NCI-H1105 (cell line): ENCODE measurements at places on chromosomes 5 and 9.

GRCh38 chr5:136066661-136067271, 38.0 kb downstream of the TGFBI start:
- no peak for DNase-seq

- DNase-seq = no peak
These were observed 102.2 kb downstream of the FGF18 start for GRCh38 chr5:171521679-171522078.

- DNase-seq = no peak
These were observed 112.2 kb downstream of the DOCK2 start for GRCh38 chr5:169749295-169749694.

DNA sequence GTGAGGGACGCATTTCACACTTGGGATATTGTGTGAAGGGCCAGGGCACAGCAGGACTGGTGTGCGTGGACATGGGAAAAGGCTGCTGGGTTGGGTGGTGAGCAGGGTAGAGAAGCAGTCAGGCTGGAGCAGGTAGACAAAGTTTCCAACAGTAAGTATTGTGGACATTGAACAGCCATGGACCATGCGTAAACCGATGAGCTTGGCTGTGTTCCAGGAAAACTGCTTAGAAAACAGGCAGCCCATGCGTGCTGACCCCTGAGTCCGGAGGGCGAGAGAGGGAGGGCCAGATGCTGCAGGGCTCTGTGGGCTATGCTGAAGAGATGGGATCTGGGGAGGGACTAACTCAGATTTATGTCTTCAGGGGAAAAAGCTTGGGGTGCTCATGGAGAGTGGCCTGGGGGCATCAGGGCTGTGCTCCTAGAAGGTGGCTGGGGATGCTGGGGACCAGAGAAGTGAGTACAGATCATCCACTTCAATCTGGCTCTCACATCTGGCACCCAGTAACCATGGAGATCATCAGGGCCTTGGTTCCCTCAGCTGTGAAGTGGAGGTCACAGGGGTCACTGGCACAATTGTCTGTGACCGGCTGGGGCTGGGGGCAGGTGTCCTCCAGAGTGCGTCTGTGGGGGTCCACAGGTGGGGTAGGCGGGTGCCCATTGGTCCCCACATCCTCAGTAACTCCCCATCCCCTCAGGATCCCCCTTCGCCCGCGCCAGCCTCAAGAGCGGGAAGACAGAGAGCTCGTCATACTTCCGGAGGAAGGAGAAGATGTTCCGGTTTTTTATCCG, 93.3 kb downstream of the CACNA1B start:
- DNase-seq = no peak

- no peak for DNase-seq
These were observed 950.4 kb downstream of the EFNA5 start for GRCh38 chr5:106720367-106720766.

- no peak for DNase-seq
These were observed 66.2 kb upstream of the ZNF462 start for GRCh38 chr9:106796771-106797170.

DNA sequence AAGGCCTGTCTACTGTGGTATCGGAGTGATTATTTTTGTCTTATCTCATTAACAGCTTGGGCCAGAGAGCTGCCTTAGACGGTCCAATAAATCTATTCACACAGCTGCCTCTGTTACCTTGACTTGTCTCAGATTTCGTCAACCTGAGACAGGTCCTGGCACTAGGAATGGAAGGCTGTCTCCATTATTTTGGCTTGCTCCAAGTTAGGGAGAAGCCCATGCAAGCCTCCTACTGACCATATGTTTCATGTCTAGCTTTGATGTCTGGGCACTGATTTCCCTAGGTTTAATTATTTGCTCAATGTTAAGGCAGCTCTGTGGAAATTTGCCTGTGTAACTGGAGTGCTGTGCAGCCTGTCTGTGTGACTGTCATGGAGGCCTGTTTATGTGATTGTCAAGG, 12.4 kb upstream of the RALGPS1 start:
- DNase-seq = no peak

DNA sequence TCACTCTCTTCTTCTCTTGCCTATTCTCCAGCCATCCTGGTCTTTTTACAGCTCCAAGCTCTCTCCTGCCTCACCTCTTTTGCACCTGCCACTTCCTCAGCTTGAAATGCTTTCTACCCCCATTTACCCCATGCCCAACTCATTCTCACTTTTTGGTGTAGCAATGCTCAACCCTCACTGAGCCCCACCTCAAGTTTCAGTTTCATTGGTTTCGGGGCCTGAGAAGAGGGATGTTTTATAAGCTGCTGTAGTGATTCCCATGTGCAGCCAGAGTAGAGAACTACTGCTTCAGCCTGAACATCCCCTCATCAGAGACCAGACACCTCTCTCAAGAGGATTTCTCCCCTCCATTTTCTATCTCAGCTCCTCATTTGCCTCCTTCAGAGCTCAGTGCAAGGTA, 45.2 kb upstream of the FYB1 start:
- DNase-seq = no peak

- DNase-seq = no peak
These were observed 125.4 kb downstream of the ARHGEF28 start for GRCh38 chr5:73751254-73751914.

DNA sequence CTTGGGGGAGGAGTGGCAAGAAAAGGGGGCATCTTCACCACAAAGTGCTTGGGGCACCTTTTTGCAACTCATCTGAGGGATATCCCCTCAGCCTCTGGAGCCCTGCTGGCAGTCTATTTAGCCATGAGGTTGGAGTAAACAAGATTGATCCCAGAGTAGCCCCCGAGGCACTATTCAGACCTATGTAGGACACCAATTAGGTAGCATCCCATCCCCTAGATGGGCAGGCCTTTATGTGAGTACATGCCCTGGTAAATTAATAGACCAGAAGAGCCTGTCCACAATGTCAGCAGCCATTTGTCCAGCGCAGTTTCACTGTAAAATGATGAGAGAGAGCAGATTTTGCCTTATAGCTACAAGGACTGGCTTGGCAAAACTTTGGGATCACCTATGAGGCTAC, 221.4 kb downstream of the DRD1 start:
- DNase-seq = no peak

DNA sequence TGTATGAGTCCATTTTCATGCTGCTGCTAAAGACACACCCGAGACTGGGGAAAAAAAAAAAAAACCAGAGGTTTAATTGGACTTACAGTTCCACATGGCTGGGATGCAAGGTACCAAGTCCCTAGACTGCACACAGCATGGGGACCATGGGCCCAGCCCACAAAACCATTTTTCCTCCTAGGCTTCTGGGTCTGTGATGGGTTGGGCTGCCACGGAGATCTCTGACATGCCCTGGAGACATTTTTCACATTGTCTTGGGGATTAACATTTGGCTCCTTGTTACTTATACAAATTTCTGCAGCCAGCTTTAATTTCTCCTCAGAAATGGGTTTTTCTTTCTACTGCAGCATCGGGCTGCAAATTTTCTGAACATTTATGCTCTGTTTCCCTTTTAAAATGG, 340.3 kb upstream of the NUDT12 start:
- no peak for DNase-seq

DNA sequence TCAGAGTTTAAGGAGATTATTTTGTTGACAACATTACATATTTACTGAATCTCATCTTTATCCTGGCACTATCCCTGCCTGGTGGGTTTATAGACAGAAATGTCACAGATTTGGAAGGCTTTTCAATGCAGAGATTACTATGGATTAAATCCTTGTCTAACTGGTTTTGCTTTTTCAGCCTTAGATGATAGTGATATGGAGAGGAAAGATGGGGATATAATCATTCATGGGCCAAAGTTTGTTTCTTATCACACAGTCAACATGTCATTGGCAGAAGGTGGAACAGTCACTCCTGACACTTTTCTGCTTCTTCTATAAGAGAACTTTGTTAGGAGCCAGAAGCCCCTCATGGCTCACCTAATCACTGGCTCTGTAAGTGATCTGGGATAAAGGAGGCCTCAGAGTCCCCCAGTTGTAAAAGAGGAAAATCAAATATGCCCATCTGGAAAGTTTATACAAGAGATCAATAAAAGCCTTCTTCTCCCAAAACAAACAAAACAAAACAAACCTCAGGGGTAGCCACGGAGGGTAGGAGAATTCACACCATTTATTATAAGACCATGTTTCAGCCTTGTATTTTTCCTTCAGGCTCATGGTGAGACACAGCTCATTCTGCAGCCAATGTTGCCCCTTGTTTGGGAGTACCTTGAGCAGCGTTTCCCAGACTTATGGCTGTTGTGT, 101.2 kb downstream of the PCSK1 start:
- no peak for DNase-seq

- no peak for DNase-seq
These were observed 99.1 kb upstream of the PPP1R26 start for GRCh38 chr9:135380311-135380960.

GRCh38 chr5:91938441-91938840, 555.3 kb upstream of the ARRDC3 start:
- no peak for DNase-seq

DNA sequence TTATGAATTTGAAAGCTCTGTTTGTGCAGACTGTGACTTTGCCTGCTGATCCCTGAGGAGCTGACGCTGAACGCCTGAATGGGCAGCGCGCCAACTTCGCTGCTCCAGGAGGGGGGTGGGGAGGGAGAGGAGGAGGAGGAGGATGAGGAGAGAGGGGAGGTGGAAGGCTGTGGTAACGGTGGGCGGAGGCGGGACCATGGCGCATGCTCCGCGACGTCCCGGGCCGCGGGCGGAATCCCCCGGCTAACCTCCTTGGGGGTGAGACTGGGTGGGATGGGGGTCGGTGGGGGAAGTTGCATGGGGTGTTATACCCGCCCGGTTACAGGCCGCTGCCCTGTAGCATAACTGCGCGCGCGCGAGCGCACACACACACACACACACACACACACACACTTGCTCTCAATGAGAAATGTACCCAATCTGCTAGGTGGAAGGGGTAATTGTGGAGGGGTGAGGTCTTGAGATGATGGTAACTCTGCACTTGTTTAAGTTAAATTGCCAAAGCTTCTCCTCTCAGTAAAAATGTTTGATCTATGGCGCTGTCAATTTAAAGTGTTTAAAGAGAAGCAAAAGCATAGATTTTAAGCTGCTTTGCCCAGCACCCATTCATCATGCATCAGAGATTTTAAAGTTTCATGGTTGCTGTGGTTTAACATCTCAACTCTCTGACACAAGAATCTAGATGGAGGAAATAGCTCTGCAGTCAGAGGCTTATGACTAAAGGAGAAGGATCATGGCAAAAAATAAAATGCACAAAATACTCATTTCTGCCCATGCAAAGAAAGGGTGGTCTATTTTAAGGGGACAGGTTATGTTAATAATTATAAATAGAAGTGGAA, 76.6 kb upstream of the TBCA start:
- DNase-seq = no peak

- no peak for DNase-seq
These were observed 132.3 kb upstream of the SLIT3 start for GRCh38 chr5:169433221-169433651.

DNA sequence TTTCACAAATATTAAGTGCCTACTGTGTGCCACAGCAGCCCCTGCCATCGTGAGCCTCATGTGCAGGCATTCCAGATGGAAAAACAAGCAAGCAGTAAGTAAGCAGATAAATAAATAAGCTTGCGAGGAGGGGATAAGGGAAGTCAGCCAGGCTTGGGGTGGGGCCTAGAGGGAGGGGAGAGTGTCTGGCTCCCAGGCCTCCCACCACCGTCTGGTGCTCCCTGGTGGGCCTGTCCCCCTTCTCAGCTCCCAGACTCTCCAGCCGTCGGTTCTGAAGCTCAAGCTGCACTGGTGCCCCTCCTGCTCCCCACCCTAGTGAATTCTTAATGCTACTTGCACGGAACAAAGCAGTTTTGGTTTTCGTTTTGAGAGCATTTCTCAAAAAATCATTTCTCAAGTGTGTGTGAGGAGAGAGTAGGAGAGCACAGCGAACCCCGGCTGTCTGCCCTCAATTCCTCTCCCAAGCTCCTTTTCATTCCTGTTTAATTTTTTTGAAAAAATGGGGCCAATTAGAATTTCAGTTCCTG, 6.6 kb upstream of the IER5L start:
- no peak for DNase-seq

DNA sequence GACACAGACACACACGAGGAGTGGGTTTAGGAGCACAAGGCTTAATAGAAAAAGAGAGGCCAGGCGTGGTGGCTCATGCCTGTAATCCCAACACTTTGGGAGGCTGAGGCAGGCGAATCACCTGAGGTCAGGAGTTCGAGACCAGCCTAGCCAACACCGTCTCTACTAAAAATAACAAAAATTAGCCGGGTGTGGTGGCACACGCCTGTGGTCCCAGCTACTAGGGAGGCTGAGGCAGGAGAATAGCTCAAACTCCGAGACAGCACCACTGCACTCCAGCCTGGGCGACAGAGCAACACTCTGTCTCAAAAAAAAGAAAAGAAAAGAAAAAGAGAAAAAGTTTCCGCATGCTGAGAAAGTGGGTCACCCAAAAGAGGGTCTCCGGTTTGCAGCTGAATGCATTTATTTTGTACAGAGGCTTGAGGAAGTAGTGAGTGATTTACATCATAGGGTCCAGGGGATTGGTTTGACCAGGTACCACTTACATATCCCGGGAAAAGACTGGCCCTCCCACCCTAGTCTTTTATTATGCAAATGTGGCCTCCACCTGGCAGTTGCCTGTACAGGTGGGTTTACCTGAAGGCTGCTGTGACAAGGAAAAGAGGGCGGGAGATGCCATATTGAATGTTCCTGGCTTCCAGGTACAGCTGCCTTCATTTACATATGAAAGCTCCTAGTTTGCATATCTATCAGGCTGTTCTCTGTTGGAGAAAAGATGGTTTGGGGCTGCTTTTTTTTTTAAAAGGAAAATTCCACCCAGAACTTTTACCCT, 366.2 kb upstream of the GRAMD2B start:
- DNase-seq = no peak

DNA sequence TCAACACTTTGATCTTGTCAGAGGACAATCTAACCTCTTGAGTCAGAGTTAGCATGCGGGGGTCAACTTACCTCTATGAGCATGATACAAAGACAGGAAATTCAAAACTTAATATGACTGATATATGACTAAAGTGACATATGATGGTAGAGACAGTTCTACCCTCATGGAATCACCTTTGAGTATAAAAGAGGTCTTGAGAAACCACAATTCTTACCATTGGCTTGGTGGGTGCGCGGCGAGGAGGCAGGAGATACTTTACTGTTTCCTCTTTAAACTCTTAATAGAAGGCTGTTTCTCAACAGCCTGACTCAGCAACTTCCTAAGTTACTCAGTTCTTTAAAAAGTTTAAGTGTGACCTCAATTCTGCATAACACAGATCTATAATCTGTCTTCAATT, 372.8 kb downstream of the KIAA0825 start:
- DNase-seq = no peak

GRCh38 chr5:12901696-12902095, 997.5 kb upstream of the CTNND2 start:
- no peak for DNase-seq

GRCh38 chr9:19769213-19769612, 19.6 kb downstream of the SLC24A2 start:
- no peak for DNase-seq

DNA sequence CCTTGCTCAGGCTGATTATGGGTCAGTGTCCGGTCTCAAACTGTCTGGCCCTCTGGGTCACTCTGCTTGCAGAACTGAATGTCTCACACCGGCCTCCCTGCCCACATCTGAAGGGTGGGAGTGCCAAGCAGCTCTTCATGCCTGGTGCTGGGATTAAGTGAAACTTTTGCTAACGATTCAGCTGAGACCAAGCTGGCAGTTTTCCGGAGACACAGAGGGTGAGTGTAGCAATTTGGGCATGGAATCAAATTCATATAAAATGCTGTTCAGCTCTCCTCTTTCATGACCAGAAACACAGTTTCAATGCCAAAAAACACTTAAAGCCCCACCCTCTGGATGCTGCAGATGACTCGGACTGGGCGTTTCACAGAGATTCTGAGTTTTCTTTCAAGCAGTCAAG, 207.5 kb downstream of the NXNL2 start:
- no peak for DNase-seq

GRCh38 chr9:88236511-88237478, 98.5 kb upstream of the SPATA31C2 start:
- DNase-seq = no peak

- DNase-seq = no peak
These were observed 50.0 kb upstream of the KLF4 start for GRCh38 chr9:107539427-107540163.
